ENCODE measurements at places on chromosomes 5 and 9.

GRCh38 chr9:88742483-88742882, 207.5 kb downstream of the NXNL2 start:
- DNase-seq: peak; percentile 91

GRCh38 chr9:122219856-122220672, 8.7 kb downstream of the LHX6 start:
- DNase-seq: peak; percentile 53

DNA sequence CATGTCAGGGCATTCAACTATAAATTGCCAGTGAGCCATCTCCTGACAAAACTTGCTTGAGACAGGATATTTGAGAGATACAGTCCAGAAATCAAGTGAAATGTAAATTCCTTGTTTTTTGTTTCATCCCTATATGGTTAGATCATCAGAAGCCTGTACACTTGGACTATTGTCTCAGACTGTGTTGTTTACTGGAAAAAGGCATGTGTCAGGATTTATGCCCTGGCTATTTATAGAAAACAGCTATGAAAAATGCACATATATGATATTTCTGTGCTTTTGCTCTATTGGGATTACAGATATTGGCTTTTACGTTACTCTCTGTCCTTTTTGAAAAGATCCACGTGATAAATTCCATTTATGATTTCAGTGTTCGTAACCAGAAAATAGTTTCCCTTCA, 44.2 kb downstream of the IL31RA start:
- DNase-seq: peak; percentile 69

DNA sequence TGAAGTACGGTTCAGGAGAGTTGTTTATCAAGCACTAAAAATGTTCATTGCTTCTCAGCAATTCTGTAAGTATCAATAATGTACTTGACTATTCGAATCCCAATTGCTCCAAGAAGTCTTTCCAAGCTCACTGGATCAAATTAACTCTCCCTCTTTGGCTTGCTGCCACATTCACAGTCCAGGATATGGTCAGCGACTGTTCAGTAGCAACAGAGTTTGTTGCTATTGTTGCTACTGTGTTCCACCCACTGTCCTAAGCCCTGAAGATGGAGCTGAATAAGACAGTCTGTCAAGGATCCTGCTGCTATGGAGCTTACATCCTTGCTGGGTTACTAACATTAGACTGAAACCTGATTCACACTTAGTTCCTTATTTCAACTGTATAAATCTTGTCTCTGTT, 110.8 kb downstream of the FGF10 start:
- DNase-seq: peak; percentile 62

DNA sequence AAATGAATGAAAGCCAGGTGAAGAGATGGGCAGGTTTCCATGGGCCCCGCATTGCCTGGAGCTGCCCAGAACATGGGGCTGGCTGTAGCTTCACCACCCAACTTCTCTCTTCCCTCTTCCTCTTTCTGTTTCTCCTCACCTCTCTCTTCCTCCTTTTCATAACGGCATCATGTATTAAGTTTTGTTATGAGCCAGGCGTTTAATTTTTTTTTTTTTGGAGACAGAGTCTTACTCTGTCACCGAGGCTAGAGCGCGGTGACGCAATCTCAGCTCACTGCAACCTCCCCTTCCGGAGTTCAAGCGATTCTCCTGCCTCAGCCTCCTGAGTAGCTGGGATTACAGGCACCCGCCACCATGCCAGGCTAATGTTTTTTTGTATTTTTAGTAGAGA, 13.0 kb upstream of the SPINK4 start:
- peak; percentile 48 for DNase-seq

DNA sequence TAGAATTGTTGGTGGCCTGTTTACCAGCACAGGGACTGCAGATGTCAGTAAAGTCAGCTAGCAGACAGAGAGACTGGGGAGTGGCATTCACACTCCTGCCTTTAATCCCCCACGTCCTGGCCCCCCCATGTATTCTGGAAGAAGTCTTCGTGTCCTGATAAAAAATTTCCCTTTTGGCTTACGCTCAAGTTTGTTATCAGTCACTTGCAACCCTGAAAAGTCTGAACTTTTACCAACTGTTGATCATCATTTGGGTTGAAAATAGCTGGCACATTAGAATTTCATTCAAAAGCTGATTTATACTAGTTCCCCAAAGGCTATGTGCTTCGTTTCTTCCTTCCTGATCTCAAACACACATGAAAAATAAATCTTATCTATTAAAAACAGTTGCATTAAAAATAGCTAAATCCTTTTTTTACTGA, 5.8 kb upstream of the CRHBP start:
- peak; percentile 14 for DNase-seq

GRCh38 chr5:82364497-82364896, 86.3 kb upstream of the RPS23 start:
- peak; percentile 78 for DNase-seq

GRCh38 chr9:107176436-107177151, 106.5 kb upstream of the RAD23B start:
- DNase-seq: peak; percentile 91

DNA sequence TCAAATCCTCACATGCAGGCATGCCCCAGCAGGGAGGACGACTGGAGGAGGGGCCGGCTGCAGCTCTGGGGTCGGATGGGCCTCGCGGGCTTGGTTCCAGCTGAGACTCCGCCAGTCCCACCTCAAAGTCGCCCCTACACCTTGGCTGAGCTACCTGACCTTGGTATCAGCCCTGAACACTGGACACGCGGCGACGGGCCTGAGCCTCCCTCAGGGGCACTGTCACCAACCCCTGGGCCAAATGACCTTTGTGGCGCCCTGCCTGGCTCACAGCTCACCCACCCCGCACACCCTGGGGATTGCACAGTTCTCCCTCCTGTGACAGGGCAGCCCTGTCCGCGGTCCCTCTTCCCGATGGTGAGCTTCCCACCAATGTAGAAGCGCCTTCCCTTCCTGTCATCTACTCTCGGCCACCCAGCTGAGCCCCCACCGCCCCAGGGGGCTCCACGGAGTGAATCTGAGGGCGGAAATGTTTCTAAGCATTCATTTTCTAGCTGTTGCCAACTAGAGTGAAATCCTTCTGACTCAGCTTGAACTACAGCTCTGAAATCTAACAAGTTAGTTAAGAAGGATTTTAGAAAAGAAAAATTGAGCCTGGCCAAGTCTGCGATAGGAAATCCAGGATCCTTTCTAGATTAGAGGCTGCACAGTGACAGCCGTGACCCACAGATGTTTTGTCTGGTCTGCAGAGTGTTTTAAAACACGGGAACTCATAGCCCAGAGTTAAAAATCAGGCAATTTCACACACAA, 138.9 kb upstream of the PHYKPL start:
- peak; percentile 79 for DNase-seq

DNA sequence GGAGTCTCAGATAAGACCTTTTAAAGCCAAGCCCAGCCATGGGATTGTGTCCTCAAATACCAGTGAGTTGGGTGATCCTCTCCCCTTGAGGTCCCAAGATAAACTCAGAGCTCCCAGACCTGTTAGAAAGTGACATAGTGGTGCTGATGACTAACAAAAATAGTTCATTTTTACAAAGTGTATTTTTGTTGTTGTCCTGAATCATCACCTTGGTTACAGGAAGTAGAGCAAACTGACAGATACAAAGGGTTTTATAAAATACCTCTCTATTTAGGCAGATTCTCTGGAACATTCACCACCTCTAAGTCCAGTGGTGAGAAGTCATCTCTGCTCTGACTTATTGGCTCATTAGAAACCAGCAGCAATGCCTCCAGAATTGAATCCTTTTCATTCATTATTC, 259.3 kb downstream of the CEMIP2 start:
- DNase-seq: peak; percentile 28

- peak; percentile 49 for DNase-seq
Measured at GRCh38 chr5:126965061-126965475, 65.3 kb downstream of the MARCHF3 start.

GRCh38 chr5:81128416-81128815, 104.7 kb upstream of the CKMT2 start:
- no peak for DNase-seq

DNA sequence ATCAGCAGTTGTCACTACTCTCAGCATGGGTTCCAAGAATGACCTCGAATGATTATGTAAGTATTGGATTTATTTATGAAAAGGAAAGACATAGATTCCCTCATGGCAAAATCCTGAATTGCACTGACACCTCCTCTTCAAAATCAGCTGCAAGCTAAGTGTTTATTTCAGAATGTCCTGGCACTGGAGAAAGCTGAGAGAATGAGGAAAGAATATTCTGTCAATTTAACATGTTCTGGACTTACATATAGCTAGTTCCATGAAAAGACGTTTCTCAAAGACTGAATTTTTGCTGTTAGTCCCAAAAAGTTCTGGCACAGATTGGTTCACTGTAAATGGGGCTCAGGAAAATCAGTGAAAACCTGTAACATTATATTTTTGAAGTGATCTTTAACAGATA, 120.3 kb downstream of the NREP start:
- DNase-seq: peak; percentile 53

- no peak for DNase-seq
Measured at GRCh38 chr9:132898051-132898450, 19.4 kb downstream of the SPACA9 start.

DNA sequence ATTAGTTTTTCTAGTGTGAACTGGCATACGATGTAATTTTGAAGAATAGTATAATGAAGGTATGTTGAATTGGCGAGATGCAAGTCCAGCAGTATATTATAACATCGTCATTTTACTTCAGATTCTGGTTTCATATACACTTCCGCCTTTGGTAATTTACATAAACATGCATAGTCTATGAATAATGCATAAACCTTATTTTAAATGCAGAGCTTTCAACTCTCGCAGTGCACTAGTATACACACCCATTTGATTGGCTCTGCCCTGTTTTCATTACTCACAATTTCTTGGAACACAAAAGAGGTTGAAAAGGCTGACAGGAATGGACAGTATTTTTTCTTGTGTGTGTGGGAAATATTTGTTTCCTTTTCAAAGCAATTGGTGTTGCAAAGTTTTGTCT, 128.9 kb upstream of the CCNH start:
- peak; percentile 75 for DNase-seq

DNA sequence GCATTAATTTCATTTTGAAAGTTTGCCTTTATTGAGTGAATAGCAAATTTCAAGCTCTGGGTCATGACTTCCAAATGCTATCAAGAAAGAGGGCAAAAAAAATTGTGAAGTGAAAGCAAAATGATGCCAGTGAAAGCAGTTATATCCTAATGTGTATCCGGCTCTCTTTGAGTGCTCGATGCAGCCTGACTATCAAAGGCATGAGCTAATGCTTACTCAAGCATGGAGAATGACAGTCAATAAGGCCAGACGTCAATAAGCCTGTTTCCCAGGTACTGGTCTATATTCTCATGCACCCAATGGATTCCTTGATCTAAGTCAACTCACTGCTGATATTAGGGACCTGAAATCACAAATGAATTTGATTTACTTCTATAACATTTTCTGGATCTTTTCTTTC, 435.5 kb downstream of the CAAP1 start:
- no peak for DNase-seq

- no peak for DNase-seq
Measured at GRCh38 chr9:22427226-22427880, 19.3 kb upstream of the DMRTA1 start.

DNA sequence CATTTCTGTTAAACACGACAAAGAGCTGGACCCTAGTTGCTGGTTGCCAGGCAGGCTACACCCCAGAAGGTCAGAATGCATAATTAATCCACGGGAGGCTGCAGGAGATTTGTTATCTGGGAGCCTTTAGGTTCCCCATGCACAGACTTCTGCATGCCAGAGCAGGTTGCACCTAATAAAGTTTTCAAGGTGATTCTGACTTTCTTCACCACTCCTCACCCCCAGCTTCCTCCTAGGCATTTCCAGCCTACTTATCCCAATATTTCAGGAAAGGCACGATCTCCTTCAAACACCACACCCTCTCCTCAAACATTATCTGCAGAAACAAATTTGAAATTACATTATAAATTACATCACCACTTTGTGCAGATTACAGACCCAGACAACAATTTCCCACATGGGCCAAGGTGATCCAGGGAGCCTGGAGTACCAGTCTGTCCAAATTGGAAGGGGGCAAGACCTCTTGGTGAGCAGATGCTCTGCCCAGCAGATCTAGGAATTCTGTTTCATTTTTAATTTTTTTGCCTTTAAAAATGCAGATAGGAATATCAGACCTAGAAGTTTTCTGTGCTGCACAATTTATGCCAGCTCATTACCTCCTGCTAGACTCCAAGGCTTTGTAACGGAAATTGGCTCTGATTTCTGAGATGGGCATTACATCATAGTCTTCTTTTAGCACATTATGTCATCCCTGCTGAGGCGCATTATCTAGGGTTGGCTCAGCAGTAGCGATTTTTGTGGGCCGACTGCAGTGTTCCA, 363.4 kb upstream of the SLC30A5 start:
- peak; percentile 94 for DNase-seq

DNA sequence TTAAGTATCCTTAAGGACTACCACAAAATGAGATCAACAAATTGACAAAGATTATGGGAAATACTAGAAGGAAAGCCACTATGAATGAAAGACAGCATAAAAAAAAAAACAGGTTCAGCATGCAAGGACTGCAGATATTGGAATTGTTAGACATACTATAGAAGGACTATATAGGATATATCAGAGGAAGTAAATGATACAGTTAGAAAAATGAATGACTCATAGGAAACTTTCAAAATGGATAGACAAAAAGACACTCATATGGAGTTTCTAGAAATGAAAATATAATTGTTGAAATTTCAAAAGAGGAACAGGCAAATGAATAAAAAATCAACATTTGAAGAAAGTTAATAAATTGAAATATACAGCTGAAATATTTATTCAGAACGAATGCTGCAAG, 180.6 kb downstream of the PLK2 start:
- DNase-seq: no peak

DNA sequence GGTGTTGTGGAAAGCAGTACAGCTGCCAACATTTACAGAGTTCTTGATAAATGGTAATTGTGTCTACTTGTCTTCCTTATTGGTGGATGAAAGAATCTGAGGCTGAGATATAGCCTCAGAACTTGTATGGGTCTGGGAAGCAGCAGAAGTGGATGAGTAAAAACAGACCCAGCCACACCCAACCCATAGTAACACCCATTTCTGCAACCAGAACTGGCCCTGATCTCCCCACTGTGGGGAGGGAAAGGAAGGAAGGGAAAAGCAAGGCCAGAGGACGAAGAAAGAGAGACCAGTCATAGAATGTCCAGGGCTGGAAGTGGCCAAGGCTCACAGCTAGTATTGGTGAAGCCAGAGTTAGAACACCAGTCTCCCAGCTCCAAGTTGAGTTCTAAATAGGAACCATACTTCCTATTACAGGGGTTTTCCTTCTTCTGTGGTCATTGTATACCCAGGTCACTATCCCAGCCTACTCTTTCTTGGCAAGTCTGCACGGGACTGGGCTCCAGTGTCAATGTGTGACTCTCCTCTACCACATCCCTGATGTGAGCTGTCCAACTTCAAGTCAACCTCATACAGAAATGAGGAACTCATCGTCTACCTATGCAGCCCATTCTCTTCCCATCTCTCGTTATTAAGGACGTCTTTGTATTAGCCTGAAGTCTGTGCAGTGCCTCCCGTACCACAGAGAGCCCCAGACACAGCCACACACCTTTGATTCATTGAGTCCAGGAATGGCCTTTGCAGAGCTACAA, 35.9 kb downstream of the ITK start:
- no peak for DNase-seq

DNA sequence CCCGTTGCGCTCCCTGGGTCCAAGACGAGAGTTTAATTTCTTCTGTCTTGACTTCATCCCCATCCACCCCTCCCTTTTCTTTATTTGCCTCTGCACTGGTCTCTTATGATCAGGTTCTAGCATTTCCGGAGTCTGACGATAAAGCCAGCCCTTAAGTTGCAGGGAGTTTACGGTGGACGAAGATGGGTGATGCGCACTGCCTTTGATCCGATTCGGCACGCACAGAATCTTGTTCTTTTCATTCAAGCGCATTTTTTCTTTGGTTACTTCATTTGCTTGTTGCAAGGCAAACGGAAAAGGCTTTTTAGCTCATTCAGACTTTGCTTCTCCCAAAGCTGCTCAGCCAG, 488 bp upstream of the MCTP1 start:
- DNase-seq: no peak

- no peak for DNase-seq
Measured at GRCh38 chr9:133353548-133353947, 2.7 kb downstream of the SURF1 start.

Measured in muscle of leg (tissue), 16 donors.